ENCODE measurements at places on chromosomes 12 and 14.

DNA sequence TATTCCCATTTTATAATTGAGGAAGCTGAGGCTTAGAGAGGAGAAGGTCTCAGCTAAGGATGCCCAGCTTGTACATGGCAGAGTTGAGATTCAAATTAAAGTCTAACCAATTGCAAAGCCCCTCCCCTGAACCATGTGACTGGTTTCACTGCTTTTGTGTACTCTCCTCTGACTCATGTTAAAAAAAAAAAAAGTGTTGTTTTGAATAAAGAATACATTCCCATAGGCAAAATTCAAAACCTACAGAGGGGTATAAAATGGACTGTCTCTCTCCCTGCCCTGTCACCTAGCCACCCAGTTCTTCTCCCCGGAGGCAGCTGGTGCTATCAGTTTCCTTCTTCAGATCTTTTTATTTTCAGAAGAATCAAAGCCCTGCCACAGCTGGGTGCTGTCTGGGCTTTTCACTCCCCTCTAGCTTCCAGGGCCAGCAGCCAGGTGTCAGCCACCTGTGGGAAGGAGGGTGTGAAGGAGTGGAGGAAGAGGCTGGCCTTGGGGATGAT lies 5.4 kb downstream of the PSMD9 start:
- no peak for DNase-seq

DNA sequence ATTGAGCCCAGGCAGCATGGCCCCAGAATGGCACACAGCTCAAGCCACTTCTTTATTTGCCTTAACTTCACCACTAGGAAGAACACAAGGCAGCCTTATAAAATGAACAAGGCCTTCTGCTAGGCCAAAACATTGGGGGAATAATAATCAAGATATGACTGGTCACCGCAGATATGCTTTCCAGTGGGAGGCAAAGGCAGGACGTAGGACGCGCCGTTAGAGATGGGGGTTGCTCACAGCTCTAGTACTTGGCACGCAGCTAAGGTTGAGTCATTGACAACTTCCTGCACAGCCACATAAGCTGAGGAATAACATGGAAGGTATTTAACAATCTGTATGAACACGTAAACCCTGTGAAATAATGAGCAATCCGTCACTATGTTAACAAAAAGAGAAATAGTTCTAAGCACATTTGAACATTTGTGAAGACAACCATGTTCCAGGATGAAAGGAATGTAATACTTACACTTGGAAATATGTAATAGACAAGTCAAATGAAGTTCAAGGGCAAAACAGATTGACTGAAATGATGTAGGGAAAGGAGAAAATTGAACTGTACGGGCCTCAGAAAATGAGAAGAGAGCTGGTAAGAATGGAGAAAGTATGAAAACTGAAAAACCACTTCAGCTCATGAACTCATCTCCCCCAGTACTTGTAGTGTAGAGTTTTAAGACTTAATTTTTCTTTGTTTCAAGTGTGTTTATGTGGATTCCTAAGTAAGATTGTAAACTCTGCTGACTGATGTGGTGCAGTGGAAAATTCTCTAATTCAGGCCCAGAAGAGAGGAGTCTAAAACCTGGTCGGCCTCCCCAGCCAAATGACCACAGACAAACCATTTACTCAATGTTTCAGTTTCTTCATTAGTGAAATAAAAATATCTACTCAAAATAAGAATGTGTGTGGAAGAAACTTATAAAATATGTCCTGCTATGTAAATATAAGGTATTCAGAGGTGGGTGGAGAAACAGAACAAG lies 59.3 kb upstream of the CCDC91 start:
- no peak for DNase-seq

DNA sequence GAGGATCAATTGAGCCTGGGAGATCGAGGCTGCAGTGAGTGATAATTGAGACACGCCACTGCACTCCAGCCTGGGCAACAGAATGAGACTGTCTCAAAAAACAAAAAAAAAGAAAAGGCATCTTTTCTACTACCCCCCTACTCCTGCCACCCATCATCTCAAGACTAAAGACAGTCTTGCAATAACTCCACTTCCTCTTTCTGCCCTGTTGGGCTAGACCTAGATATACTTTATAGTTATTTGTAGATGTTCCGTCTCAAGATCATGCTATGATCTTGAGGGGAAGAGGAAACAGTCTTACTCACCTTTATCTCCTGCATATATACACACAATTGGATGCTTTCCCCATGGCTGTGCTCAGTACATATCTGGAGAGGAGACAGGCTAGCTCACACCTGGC lies 12.1 kb upstream of the ESPL1 start:
- no peak for DNase-seq

DNA sequence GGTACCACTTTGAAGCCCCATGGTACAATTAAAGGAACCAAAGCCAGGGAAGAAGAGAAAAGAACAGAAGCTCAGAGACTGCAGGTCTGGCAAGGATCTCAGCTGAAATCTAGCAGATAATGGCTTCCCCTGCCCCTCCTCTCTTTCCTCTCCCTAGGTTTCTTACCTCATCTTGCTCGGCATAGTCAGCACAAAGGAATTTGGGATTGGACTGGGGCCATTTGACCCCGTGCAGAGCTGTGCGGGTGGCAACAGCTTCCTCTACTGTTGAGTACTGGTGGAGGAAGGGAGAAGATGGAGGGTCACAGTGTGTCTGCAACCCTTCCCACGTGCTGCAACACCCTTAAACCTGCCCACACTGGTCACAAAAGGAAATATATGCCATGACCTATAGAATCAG lies 4.7 kb upstream of the CDH24 start:
- DNase-seq, result no peak

DNA sequence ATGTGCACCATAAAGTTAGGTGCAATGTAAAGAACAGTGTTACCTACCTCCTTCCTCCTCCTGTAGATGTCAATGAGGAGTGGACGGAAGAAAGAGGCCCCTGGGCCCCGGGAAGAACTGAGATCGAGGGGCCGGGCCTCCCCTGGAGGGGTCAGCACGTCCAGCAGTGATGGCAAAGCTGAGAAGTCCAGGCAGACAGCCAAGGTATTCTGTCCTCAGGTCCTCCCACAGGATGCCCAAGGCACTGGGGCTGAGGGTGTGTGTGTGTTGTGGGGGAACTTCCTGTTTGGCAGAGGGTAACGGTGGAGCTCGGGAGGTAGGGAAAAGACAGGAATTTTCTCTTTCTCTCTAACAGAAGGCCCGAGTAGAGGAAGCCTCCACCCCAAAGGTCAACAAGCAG lies 6.4 kb downstream of the ATN1 start:
- no peak for DNase-seq

DNA sequence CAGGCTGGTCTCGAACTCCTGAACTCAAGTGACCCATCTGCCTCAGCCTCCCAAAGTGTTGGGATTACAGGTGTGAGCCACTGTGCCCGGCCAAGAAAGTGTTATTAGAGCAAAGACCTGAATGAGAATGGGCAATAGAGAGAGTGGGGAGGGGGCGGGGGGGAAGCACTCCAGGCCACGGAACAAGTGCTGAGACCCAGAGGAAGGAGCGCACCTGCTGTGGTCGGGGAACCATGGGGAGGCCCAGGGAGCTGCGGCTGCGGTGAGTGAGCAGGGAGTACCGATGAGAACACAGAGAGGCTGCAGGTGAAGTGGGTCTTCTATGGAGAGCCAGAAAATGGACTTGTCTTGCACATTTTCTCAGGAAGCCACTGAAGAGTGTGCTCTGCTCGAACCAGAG lies 10.8 kb downstream of the SMIM41 start:
- DNase-seq, result no peak

- DNase-seq, result peak; percentile 14
Measured at GRCh38 chr12:125140279-125141209, 75.3 kb downstream of the AACS start.

- DNase-seq, result no peak
Measured at GRCh38 chr12:58719161-58719560, 201.1 kb downstream of the LRIG3 start.

- DNase-seq, result peak; percentile 55
Measured at GRCh38 chr12:64404470-64405256, 471 bp downstream of the XPOT start.

GRCh38 chr12:23535441-23535840 lies 414.0 kb downstream of the SOX5 start:
- DNase-seq, result no peak

DNA sequence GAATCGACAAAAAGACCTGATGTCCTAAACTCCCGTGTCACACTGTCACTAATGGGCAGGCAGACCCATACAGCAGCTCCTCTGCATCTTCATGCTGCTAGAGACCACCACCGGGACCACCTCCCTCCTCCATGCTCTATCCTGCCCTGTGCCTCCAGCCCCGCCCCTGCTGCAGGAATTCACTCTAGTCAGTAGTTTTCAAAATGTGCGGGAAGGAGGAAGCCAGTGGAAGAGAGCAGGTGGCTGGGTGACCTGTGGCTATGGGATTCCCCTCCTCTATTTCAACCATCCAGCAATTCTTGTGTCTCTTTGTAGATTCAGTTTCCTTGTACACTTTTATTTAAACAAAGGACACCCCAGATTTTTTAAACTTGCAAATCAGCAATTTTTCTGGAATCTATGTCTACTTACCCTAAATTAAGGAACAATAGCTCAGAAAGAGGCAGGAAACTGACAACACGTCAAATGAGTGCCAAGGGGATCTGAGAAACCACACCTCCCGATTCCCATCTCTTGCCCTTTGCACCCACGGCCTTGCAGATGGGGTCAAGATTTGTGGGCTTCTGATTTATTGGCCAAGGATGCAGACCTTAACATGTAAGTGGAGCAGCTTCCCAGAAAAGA lies 20.4 kb upstream of the MAP1LC3B2 start:
- no peak for DNase-seq

- DNase-seq, result no peak
Measured at GRCh38 chr14:100370003-100370402, 46.9 kb downstream of the SLC25A47 start.

- no peak for DNase-seq
Measured at GRCh38 chr14:61444215-61444768, 122.9 kb downstream of the PRKCH start.

GRCh38 chr14:99745307-99745951 lies 47.8 kb upstream of the EML1 start:
- no peak for DNase-seq

DNA sequence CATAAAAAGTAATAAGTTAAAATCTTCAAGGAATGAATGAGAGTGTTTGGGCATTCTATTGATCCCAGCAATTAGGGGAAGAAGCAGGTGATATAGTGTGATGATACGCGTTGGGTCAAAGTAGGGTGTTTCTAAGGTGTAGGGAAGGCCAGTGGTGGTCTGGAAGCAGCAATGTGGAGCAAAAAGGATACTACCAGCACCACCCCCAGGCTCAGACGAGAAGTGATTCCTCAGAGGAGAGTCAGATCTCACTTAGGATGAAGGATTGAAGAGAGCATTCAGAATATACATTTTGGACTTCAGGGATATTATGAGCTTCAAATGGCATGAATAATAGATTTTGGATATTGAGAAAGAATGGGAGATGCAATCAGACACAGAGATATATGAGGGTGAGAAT lies 497.6 kb downstream of the RMST start:
- no peak for DNase-seq

- DNase-seq, result peak; percentile 45
Measured at GRCh38 chr12:115135800-115136211, 451.8 kb upstream of the TBX3 start.

DNA sequence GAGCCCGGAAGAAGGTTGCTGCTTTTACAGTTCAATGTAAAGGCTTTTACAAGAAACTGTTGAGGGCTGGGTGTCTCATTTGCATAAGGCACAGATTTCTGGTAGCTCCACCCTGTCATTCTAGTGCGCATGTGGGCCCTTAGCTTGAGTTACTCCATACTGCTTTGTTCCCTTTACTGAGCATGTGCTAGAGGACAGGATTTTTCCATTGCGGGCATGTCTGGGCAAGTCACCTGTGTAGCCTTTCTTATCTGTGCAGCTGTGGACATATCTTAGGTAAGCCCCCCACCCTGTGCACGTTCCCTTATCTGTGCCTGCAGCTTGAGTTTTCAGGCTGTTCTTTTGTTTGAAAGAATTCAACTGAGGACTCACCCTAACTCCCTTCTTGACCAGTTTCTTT lies 56.2 kb upstream of the ARHGAP5 start:
- no peak for DNase-seq

- no peak for DNase-seq
Measured at GRCh38 chr12:23006413-23006812, 381.4 kb downstream of the ETNK1 start.

DNA sequence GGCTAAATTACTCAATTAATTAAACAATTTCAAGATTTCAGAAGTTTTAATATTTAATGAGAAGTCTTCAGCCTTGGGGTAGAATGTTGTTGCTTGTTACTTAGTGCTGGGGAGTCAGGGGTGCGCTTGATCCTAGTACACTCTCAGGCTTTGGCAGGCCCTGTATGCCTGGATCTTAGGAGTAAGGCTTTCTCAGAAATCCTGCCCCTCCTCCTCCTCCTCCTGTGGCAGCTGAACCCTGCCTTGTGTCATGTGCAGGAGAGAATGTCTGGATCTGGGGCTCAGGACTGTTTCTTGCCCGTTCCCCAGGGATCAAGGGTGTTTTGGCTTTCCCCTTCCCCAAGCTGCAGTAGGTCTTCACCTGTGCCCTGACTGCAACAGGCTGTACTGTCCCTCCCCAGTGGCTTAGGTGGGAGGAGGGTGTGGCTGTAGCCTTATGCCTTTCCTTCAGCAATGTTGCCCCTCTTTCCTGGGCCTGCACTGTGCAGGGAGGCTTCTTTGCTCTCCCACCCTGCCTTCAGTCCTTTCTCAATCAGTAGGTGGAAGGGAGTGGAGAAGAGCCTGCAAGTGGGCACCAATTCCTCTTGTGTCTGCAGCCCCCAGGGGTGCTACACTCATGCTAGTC lies 108.2 kb downstream of the SLC38A6 start:
- no peak for DNase-seq

DNA sequence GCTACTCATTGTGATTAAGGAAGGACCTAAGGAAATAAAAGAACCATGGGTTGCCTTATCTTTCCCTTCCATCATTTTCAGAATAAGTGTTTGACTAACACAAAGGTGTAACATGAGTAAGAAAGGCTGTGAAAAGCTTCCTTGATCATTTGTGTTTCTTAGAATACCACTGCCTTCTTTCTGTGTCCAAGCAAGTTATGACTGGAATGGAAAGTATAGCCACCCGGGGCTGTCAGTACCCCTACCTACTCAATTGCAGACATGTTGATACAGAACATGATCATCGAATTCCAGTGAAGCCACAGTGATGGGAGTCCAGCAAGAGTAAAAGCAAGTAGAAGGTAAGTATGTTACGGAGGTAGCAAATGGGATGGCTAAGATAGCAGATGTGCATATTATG lies 209.8 kb downstream of the PELI2 start:
- no peak for DNase-seq

GRCh38 chr12:113127791-113128199 lies 7.8 kb downstream of the RASAL1 start:
- DNase-seq, result no peak

Data from anterior cingulate cortex (tissue), 58 donors.